ENCODE measurements at places on chromosomes 13 and 19.

GRCh38 chr13:94198681-94199080 is 280.8 kb downstream of the DCT start:
- DNase-seq: no peak

GRCh38 chr19:57583104-57583520 is 833 bp upstream of the ZIK1 start:
- DNase-seq: no peak

DNA sequence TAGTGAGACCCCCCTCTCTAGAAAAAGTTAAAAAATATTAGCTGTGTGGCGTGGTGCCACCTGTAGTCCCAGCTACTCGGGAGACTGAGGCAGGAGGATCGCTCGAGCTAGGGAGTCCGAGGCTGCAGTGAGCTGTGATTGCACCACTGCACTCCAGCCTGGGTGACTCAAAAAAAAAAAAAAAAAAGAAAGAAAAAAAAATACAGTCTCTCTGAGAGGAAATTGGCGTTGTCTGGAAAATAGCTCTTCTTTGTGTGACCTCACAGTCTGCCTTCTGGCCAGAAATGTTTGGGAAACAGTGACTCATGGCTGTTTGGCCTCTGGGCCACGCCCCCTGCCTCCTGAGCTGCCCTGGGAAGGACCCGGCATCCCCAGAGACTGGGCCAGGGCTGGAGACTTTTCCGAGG is 10.7 kb downstream of the MARCHF2 start:
- DNase-seq: peak; percentile 83

- peak; percentile 31 for DNase-seq
Measured at GRCh38 chr19:58474291-58474996, 1.7 kb upstream of the ZNF446 start.

DNA sequence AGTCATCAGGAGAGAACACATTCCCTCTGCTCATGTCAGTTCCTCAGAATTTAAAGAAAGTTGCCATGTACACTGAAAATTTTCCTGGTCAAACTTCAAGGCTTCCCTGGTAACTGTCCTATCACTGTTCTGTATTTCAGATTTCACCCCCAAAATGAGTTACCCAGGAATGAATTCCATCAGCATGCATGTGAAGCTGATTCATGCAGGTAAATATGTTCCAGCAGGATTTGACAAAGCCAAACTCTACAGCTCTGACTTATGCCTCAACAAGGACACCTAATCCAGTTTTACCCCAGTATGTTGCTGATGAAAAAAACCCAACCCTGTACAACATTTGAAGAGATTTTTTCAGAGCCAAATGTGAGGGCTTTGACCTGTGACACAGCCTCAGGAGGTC is 21.5 kb downstream of the LIG4 start:
- no peak for DNase-seq

GRCh38 chr13:111252446-111253364 is 67.7 kb upstream of the TEX29 start:
- DNase-seq: no peak

GRCh38 chr19:33426621-33427361 is 53.3 kb downstream of the CEBPG start:
- DNase-seq: no peak

- no peak for DNase-seq
Measured at GRCh38 chr19:21314676-21315075, 14.5 kb downstream of the ZNF708 start.

GRCh38 chr19:49210108-49210900 is 52.7 kb downstream of the TRPM4 start:
- DNase-seq: no peak

- DNase-seq: no peak
Measured at GRCh38 chr13:52027832-52028231, 3.3 kb downstream of the UTP14C start.

- DNase-seq: no peak
Measured at GRCh38 chr19:57263244-57263741, 17.0 kb upstream of the ZNF460 start.

GRCh38 chr19:7376151-7376852 is 27.6 kb downstream of the ARHGEF18 start:
- DNase-seq: no peak

DNA sequence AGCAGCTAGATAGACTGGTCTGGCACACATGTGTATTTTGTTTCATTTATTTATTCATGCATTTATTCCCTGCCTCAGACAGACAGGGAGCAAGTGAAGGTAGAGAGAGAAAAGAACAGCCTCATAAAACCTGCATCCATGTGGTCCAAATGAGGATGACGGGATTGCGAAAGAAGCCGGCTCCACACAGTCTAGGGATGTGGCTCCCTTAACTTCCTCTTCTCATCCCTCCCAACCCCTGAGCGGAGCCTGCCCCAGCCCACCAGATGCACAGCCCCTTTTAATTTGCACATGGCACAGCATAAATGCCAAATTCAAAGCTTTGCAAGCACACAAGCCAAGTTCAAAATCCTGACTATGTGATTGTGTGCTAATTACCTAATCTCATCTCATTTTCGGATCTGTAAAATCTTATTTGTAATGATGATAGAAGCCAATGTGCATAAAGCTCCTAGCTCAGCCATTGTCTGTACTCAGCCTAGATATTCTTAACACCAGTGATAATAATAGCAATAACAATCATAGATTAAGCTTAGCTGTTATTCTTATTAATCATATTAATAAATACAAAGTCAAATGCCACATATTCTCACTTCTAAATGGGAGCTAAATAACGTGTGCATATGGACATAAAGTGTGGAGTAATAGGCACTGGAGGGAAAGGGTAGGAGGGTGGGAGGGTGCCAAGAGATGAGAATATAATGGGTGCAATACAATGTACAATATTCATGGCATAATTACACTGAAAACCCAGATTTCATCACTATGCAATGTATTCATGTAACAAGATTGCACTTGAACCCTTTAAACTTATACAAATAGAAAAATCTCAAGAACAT is 156.3 kb downstream of the DCT start:
- DNase-seq: no peak

DNA sequence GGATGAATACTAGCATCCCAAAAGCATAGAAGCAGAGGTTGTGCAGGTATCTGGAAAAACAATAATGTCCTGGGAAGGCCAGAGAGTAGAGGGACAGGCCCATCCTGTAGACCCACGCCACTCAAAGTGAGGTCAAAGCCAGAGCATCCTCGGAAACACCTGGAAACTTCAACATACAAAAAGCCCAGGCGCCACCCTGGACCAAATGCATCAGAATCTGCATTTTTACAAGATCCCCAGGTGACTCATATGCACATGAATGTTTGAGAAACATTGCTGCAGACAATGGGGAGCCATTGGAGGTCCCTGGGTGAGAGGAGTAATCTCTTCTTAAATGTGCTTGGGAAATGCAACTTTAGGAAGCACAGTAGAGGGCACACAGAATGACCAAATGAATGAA is 684.1 kb downstream of the DIAPH3 start:
- no peak for DNase-seq

GRCh38 chr13:50123002-50123401 is 107.8 kb downstream of the KCNRG start:
- no peak for DNase-seq

DNA sequence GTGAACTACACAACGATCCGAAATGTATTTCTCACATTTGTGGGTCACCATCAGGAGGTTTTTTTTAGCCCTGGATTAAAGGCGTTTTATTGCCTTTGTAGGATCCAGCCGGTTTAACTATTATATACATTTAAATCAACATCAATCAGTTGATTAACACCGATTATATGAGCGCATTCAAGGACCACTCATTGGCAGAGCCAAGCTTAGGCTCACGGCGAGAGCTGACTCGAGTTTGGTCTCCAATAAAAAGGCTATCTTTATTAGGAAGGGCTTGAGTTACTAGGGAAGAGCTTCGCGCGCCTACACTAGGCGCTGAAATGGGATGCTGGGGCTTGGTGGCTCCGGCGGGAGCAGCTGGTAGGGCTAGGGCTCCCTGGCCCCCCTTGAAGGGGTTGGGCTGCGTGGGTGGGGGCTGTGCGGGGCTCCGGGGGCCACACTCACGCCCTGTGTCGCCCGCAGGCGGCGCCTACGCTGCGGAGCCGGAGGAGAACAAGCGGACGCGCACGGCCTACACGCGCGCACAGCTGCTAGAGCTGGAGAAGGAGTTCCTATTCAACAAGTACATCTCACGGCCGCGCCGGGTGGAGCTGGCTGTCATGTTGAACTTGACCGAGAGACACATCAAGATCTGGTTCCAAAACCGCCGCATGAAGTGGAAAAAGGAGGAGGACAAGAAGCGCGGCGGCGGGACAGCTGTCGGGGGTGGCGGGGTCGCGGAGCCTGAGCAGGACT is 4.2 kb downstream of the PDX1 start:
- no peak for DNase-seq

GRCh38 chr19:52923778-52924593 is 758 bp upstream of the ZNF888 start:
- DNase-seq: no peak

- no peak for DNase-seq
Measured at GRCh38 chr13:39494633-39495032, 108.4 kb downstream of the LHFPL6 start.

DNA sequence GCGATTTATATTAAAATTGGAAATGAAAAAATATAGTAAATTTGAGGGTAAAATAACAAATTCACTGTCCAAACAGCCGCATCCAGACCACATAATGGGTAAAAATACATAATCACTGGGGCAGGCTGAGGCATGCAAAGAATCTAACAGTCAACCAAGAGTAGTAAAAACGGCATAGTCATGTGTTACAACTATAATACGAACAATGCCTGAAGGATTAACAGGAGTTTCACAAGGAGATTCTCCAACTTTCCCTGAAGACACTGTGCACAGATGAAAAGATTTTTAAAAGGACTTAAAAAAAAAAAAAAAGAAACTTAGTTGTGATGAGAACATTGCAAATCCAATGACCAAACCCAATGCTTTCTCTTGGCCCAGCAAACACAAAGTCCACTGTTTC is 20.4 kb upstream of the ATXN8OS start:
- no peak for DNase-seq

- DNase-seq: no peak
Measured at GRCh38 chr13:112981451-112981850, 12.4 kb downstream of the MCF2L start.

- DNase-seq: no peak
Measured at GRCh38 chr13:24684600-24684998, 4.4 kb downstream of the ATP12A start.

GRCh38 chr19:54448040-54448773 is 792 bp upstream of the LENG8 start:
- DNase-seq: no peak

GRCh38 chr19:17647071-17648020 is 40.8 kb downstream of the UNC13A start:
- no peak for DNase-seq

DNA sequence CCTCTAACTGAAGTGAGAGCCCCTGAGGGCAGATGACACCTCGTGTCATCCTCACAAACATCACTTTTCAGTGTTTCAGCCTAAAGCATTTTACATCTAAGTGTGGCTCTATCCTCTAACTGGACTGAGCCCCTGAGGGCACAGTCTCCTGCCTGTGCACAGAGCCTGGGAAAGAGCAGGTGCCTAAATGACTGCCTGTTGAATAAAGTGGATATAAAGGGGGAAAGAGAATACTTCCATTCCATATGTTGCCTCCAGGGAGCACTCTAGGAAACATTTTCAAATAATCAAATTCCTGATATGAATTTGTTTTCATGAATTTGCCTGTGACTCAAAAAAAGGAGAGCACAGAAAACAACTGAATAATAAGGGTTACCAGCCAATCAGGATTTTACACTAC is 32.2 kb downstream of the CNMD start:
- DNase-seq: no peak

Measured in skeletal muscle cell (primary cell).